ENCODE measurements at places on chromosomes 12 and 14. TPM values are rescaled to one million over a fixed set of nuclear protein-coding genes. Genes with fewer than 3 reads are reported as not detected.

GRCh38 chr14:96734076-96734622 is 63.0 kb upstream of the VRK1 start:
- DNase-seq: no peak

DNA sequence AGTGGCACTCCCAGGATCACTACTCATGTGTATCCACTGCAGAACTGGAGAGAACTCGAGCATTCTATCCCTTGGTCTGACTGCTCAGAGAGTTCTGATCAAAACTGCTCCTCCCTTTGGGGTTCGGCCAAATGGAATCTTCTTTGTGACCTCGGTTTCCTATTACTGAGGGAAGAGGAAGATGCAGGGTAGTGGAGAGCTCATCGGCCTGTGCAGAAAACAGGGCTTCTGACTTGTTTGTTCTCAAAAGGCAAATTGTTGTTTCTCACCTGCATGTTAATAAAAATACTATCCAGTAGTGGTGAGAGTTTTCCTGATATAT is 17.1 kb upstream of the AKAP6 start:
- DNase-seq: no peak

The MYF6 gene
- not detected for total RNA-seq

GRCh38 chr12:111664499-111664898 is 21.3 kb downstream of the BRAP start:
- no peak for DNase-seq

GRCh38 chr14:93033983-93034670 is 81.6 kb downstream of the ITPK1 start:
- no peak for DNase-seq

The CLEC14A gene
- 5.9 TPM for total RNA-seq

The ATL1 gene
- total RNA-seq: 22.8 TPM

DNA sequence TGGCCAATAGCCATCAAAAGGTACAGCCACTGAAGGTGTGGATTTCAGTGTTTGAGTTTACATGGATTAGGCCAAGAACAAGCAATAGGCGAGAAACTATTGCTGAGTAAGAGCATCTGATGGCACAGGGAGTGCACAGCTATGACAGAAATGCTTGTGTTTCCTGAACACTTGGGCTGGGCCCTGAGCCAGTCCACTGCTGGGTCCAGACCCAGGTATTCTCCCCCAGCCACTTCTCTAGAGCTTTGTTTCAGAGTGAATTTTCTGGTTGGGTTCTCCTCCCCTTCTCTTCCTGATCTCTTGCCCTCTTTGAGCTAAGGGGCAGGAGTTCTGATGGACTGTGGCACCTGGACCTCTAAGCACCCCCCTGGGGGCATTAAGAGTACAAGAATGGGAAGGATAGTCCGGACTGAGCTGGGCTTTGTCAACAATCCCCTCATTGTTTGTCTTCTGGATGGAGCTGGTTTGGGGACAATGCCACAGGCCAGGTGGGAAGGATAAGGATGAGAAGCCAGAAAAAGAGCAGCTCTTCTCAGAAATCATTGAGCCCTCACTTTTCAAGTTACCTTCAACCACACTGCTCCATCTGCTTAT is 8.3 kb downstream of the HOXC5 start:
- no peak for DNase-seq

The SERPINA1 gene
- total RNA-seq: 4.7 TPM

- DNase-seq: no peak
These were observed 66.9 kb downstream of the CMKLR1 start for GRCh38 chr12:108271951-108272872.

DNA sequence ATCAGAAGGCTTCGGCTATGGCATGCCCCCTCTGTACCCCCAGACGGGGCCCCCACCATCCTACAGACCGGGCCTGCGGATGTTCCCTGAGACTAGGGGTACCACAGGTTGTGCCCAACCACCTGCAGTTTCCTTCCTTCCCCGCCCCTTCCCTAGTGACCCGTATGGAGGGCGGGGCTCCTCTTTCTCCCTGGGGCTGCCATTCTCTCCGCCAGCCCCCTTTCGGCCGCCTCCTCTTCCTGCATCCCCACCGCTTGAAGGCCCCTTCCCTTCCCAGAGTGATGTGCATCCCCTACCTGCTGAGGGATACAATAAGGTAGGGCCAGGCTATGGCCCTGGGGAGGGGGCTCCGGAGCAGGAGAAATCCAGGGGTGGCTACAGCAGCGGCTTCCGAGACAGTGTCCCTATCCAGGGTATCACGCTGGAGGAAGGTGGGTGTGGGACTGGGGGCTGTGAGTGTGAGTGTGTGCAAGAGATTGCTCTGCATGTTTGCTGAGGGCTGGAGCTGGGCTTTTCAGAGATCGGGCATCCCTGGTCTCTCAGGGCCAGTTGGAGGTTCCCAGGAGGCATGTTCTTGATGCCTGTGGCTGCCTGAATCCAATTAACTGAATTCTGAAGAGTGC is 8.6 kb downstream of the NFATC4 start:
- no peak for DNase-seq

DNA sequence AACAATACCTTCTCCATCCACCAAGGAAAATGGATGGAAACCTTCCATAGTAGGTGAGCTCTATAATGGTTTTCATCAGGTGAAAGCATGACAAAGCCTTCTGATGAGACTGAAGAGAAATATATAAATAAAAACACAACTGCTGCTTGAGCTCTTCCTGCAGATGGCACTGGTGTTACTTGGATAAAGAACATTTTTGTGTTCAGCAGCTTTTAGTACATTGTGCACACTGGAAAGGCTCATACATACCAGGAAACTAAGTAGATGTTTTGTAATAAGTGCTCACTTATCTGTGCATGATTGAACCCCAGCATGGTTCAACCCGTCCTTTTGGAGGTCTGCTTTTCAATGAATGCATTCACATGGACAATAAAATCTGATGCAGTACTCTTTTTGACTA is 357.3 kb upstream of the MIS18BP1 start:
- no peak for DNase-seq

DNA sequence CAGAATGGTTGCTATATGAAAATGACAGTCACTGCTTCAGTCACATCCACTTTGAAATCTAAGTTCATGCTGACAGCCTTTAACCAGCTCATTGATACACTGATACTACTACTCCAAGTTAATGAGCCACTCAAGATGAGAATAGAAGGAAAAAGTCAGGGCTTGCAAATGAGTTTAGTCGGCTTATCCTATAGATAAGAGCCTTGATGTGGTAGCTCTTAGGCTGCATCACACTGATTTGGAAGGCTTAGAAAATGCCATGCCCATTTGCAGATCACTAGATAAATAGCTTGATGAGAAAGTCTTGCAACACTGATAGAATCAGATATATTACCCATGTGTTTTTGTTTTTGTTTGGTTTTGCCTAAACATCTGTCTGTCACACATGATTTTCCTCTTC is 251.4 kb upstream of the ATXN7L3B start:
- no peak for DNase-seq

DNA sequence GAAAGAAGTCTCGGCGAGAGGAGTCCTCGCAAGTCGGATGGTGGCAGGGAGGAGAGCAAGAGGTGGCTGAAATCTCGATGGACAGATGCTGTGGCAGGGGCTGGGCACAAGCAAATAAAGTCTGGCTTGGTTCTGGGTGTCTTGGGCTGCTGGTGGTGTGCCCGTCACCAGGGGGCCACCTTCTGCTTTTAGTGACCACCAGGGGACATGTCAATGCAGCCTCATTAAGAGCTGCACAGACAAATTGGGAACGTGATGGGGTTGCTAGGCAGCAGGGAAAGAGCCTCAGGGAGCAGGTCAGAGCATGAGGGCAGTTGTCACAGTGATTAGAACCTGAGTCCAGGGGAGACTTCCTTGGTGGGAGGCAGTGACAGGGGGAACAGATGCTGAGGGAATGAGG is 44.0 kb downstream of the LRRC74A start:
- no peak for DNase-seq

DNA sequence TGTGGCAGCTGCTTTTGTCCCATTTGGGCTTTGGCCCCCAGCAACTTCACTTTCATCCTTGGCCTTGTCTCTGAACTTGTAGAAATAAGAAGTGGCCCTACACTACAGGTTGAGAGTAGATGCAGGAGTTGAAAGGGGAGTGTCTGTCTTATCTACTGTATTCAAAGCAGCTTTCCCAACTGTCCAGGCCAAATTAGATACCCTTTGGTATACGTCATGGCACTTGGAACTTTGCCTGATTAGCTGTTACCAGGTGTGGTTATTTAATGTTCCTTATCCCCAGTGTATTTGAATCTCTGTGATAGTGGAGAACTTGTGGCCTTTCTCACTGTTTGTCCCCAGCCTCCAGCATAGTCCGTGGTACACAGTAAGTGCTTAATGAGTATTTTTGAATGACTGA is 33.5 kb downstream of the SUDS3 start:
- no peak for DNase-seq

GRCh38 chr14:35079742-35080141 is 33.7 kb downstream of the FAM177A1 start:
- no peak for DNase-seq

DNA sequence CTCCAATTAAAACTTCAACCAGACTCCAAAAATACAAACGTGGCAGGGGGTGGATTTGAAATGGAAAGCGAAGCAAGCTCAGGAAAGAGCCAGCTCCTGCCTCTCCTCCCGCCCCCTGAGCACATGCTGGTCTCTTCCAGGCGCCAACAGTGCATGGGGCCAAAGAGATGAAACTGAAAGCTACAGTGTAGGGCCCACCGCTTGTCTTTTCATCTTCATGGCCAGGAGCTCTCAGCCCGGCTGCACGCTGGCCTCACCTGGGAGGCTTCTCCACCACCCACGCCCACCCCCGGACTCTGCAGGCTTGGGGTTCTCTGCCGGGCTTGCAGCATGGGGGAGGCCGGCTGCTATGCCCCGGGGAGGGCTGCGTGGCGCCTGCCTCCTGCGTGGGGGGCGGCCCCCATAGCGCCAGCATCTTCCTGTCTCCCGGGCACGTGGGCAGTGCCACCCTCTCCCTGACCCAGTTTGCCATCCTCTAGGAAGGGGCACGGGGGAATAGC is 2.0 kb downstream of the RIMBP2 start:
- DNase-seq: no peak

The DLK1 gene
- not detected for total RNA-seq
